Thymus (tissue), 14 donors: ENCODE measurements at places on chromosomes 5 and 9.
A peak's percentile ranks its signal among the peaks of the same experiment; 100 is the strongest.

- DNase-seq, result no peak
These were observed 918 bp upstream of the MYMK start for GRCh38 chr9:133525677-133526076.

DNA sequence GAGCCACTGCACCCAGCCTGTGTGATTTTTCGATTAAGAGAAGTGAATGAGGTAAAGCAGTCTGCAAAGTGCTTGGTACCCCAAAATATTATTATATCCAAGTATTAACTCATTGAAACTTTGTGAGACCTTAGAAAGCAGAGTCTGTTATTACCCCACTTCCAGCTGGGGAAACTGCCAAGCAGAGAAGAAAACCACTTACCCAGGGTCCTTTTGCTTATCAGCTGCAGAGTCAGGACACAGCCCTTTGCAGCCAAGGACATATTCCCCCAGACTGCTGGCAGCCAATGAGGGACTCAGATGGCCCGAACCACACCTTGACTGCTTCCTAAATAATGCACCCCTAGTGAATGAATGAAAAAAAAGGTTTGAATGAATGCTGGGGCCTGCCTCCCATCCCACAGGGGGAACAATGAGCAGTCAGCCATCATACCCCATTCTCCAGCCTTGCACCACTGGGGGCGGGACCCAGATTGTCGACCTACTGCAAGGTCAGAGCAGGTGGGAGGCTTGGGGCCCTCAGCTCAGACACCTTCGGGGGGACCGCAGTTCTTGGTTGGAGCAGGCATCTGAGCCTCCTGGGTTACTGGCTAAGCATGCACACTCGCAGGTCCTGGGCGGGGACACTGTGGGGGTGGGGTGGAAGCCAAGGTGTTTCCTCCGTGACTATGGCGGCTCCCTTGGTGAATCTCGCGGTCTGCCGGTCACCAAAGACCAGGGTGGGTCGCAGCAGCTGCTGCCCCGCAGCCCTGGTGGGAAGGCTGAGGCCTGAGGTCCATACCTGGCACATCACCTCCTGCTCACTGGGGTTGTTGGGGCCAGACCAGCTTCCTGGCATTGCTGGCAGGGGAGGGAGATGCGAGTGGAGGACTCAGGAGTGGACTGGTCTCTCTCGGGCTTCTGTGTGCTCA is 29.7 kb downstream of the PRRT1B start:
- DNase-seq, result no peak

- no peak for DNase-seq
These were observed 812 bp downstream of the CACFD1 start for GRCh38 chr9:133460405-133461175.

GRCh38 chr9:69232135-69232534 is 58.1 kb downstream of the TJP2 start:
- no peak for DNase-seq

DNA sequence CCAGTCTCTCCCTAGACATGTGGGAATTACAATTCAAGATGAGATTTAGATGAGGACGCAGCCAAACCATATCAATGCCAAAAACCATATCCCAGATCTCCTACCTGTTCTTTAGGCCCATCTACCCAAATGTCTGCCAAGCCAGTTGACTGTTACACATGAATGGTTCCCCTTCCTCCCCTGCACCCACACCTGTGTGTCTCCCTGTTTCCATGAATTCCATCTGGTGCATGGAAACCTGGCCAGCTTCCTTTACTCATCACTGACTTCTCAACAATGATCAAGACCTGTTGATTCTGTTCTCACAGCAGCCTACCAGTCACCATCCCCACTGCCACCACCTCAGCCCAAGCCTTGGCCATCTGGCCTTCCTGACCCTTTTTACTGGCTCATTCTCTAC is 222.7 kb downstream of the NR3C1 start:
- no peak for DNase-seq

DNA sequence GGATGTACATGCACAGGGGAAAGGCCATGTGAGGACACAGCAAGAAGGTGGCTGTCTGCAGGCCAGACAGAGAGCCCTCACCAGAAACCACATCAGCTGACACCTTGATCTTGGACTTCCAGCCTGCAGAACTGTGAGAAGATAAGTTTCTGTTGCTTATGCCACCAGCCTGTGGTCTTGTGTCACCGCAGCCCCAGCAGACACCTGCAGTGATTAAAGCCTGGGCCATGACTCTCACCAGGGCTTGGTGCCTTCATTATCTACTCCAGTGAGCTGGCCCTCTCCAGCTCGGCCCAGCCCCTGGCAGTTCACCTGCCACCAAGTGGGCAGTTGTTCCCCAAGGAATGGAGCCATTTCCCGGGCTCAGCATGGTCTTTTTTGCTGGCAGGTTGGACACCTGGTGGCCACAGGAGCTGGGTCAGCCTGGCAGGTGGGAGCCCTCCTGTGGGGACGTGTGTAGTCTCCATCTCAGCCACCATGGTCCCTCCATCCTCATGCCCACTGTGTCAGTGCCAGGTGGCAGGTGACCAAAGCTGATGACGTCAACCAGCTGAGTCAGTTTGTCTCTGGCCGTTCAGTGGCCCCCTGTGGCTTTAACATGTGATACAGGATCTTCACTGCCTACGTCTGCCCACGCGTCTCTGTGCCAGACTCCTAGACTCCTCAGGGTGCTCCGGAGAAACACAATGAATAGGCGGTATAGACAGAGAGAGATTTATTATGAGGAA is 99.9 kb upstream of the PPP1R26 start:
- no peak for DNase-seq

- DNase-seq, result no peak
These were observed 260.8 kb downstream of the PAPPA start for GRCh38 chr9:116414374-116414773.

- peak; percentile 65 for DNase-seq
These were observed at the start of gene S1PR3 for GRCh38 chr9:88991066-88992034. Gene S1PR3, plus strand, starts transcription at chr9:88991468. Its CDS starts 9,733 bp downstream, at chr9:89001201.

DNA sequence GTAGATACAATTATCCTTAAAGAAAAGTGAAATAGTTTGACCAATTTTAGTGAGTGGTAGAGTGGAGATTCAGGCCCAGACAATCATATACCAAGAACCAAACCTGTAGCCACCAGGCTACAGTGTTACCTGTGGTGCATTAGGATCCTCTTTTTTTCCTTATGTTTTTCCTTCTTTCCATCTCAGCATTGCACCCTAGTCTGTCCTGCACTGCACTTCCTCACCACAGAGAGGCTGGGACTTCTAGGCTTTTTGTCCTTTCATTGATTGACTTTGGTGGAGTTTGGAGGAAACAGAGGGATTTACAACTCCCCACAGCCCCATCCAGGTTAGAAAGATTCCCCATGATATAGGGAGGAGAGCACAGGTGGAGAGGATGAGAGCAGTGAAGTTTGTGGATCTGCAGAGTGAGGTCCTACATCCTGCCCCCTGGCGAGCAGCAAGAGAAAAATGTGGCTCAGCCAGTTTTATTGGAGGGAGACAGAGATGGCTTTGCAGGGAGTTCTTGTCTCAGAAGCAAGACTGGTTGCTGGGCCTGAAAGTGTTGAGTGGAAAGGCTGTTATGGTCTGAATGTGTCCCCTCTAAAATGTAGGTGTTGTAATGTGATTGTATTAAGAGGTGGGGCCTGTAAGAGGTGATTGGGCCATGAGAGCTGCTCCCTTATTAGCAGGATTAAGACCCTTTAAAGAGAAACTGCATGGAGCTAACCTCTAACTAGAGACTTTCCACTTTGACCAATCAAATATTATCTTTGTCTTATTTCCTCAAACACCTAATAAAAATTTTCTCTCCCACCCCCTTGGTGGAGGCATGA is 36.2 kb downstream of the KIF4B start:
- no peak for DNase-seq

DNA sequence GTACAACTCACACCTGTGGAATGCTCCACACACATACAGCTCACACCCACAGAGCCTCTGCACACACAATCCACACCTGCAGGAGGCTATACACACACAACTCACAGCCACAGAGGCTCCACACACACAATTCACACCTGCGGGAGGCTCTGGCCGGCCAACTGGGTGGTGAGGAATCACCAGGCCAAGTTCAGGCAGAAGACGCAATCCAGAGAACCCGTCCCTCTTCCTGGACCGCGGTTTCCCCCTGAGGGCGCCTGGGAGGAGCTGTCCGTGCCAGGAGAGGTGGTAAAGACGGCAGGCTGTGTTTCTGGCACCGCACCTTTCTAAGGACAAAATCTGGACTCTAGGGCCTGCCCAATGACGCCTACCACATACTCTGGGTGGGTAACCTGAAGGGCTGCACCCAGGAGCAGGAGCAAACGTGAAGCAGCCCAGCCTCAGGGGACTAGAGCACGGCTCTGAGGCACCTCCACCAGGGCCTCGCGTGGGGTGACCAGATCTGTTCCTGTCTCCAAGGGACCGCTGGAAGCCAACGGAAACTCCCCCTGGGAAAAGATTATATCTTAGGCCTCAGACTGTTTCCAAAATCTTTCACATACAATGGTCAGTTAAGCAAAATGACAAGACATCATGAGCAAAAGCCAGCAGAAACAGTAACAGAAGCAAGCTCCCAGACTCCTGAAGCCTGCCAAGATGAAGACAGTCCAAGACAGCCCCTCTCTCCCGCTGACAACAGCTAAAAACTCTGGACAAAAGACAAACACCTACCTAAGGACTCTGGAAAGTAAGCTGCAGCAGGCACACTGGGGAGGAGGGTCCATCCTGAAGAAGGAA is 16.9 kb downstream of the CAMSAP1 start:
- no peak for DNase-seq

GRCh38 chr9:87869082-87869481 is 13.6 kb upstream of the SPATA31E1 start:
- DNase-seq, result no peak

DNA sequence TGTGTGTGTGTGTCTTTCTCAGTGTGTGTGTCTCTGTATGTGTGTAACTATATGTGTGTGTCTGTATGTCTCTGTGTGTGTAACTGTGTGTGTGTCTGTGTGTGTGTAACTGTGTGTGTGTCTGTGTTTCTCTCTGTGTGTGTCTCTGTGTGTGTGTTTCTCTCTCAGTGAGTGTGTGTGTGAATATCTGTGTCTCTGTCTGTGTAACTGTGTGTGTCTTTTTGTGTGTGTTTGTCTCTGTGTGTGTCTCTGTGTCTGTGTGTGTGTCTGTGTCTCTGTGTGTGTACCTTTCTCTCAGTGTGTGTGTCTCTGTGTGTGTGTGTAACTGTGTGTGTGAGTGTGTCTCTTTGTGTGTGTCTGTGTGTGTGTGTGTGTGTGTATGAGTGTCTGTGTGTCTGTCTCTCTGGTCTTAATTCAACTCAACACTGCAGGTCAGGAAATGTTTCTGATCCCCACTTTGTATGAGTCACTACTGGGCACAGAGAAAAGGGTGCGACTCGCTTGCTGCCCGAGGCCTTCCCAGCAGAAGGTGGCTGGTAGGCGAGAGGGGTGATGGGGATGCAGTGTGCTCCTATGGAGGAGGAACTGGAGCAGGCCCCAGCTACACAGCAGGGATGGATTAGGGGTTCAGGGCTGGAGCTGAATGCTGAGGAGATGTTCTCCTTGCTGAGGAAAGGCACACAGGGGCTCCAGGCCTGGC is 52.1 kb downstream of the NSG2 start:
- no peak for DNase-seq

DNA sequence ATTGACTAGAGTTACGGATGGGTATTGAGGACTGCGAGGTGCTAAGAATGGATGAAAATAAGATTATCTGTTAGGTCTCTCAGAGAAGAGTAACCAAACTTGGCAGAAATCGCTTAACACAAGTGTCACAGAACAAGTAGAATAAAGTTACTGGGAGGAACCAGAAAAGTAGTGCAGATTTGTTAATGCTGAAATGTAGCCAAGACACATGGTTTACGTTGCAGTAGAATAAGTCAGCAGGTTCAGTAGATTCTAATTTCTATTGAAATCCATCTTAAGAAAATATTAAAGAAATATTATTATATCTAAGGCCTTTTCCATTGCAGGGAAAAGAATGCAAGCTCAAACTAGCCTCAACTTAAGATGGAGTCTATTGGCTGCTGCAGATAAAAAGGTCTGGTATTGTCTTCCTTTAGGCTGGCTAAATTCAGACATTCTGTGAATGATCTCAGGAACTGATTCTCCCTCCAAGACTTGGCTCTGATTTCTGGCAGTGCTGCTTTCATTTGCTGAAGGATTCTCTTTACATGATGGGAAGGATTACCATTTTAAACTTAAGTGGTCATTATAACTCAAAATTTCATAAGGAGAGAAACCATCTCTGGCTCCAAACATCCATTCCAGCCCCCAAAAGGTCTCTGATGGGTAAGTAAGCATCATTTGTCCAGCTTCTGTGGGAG is 314.9 kb downstream of the MARCHF11 start:
- DNase-seq, result no peak

DNA sequence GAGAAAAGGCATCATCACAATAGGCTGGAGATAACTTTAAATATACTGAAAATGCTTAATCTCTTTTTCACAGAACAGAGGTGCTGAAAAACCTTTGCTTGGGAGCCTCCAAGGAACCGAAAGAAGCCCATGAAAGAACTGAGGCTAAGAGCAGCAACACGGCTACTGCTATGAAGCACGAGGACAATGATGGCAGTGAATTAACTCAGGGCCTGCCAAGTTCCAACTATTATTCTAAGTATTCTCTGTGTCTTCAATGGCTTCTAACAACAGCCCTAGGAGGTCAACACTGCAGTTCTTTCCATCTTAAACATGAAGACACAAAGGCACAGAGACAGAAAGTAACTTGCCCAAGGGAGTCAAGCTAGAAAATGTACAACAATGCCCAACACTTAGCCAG is 293.0 kb upstream of the DAP start:
- DNase-seq, result no peak

DNA sequence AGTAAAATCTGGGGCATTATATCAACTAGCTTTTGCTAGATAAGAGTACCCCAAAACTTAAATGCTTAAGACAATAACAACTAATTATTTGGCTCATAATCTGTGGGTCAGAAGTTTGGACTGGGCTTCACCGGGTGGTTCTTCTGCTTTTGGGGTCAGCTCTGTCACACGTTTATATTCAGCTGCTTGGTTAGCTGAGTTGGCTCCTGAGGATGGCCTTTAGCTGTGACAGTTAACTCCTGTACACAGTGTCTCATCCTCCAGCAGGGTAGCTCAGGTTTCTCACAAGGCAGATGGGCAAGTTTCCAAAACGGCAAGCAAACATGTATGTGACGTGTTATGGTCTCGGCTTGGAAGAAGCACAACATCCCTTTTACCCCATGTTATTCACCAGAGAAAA is 488.2 kb downstream of the TLE4 start:
- no peak for DNase-seq

GRCh38 chr9:94644543-94644942 is 5.2 kb upstream of the FBP1 start:
- no peak for DNase-seq

- DNase-seq, result no peak
These were observed 38.4 kb downstream of the EGR1 start for GRCh38 chr5:138503487-138504270.

GRCh38 chr5:6308683-6309082 is 69.7 kb downstream of the MED10 start:
- no peak for DNase-seq
